ENCODE measurements at places on chromosomes 13 and 19. TPM values are rescaled to one million over a fixed set of nuclear protein-coding genes. Genes with fewer than 3 reads are reported as not detected.

ATP8A2 gene
- 0.24 TPM for total RNA-seq

APOC4 gene
- not detected for total RNA-seq

GRCh38 chr13:75704194-75704926, 68.2 kb downstream of the LMO7 start:
- H3K27ac ChIP-seq = peak overlapping the region; percentile 57
- H3K4me3 ChIP-seq = no peak overlapping the region
- peaks cover 9% of the 10 kb centered on the region for H3K4me1 ChIP-seq
- H3K36me3 ChIP-seq = no peaks in the 10 kb centered on the region
- no peak for DNase-seq

DNA sequence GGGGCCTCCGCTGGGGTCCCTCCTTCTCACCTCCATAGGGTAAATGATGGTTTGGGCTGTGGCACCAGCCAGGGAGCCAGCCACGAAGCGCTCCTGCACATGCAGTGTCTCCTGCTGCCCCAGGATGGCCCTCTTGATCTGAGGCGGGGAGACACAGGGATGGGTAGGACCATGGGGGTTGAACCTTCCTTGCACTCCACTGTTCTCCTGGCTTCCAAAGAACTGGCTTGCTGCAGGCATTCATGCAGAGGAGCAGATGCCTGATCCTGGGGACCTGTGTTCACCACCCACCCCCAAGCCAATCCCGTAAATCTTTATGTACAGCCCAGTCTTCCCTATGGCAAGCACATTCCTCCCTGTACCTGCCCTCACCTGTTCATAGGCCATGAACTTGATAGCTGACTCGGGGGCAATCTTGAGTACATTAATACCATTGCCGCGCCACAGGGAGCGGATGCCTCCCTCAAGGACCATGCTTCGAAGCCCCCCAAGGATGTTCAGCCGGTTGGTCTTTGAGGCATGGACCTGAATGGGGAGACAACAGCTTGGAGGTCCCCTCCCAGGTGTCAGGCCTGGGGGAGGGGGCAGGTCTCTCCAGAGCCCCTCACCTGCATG, 5.5 kb downstream of the SLC25A23 start:
- no peaks in the 10 kb centered on the region for H3K27me3 ChIP-seq
- no peak overlapping the region for H3K4me3 ChIP-seq
- H3K4me1 ChIP-seq = peaks cover 12% of the 10 kb centered on the region
- no peak for DNase-seq

- DNase-seq = no peak
- H3K4me3 ChIP-seq = no peak overlapping the region
- H3K27me3 ChIP-seq = peaks cover 16% of the 10 kb centered on the region
- no peaks in the 10 kb centered on the region for H3K4me1 ChIP-seq
Observed at GRCh38 chr19:44580366-44580895, 32.9 kb upstream of the IGSF23 start.

DNA sequence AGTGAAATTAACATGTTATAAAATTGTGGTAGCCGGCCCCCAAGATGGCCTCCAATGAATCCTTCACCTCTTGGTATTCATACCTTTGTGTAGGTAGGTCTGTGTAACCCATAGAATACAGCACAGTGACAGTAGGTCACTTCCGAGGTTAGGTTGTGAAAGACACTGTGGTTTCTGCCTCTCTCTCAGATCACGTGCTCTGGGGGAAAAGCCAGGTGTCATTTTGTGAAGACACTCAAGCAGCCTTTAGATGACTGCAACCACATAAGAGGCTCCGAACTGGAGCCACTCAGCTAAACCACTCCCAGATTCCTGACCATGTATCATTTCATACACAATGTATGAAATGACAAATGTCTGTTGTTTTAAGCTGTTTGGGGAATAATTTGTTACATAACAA, 9.8 kb upstream of the USPL1 start:
- no peaks in the 10 kb centered on the region for H3K36me3 ChIP-seq
- no peak overlapping the region for H3K27ac ChIP-seq
- no peaks in the 10 kb centered on the region for H3K27me3 ChIP-seq
- no peak for DNase-seq
- H3K4me3 ChIP-seq = no peak overlapping the region

DNA sequence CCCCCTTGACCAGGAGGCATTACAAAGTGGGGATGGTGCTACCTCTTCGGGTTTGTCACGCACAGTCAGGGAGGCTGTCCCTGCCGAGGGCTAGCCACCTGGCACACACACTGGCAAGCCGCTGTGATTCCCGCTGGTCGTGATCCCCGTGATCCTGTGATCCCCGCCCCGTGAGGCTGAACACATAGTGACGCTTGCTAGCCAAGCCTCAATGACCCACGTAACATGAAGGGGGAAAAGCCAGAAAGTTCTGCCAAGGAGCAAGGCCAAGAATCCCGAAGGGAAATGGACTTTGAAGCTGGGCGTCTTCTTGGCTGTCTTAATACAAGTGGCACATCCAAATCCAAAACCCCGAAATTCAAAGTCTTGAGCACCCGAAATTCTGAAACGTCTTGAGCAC, 13.7 kb downstream of the LDLR start:
- no peak overlapping the region for H3K4me3 ChIP-seq
- no peak for DNase-seq
- no peaks in the 10 kb centered on the region for H3K27me3 ChIP-seq
- peaks cover 66% of the 10 kb centered on the region for H3K36me3 ChIP-seq
- H3K27ac ChIP-seq = no peak overlapping the region

DNA sequence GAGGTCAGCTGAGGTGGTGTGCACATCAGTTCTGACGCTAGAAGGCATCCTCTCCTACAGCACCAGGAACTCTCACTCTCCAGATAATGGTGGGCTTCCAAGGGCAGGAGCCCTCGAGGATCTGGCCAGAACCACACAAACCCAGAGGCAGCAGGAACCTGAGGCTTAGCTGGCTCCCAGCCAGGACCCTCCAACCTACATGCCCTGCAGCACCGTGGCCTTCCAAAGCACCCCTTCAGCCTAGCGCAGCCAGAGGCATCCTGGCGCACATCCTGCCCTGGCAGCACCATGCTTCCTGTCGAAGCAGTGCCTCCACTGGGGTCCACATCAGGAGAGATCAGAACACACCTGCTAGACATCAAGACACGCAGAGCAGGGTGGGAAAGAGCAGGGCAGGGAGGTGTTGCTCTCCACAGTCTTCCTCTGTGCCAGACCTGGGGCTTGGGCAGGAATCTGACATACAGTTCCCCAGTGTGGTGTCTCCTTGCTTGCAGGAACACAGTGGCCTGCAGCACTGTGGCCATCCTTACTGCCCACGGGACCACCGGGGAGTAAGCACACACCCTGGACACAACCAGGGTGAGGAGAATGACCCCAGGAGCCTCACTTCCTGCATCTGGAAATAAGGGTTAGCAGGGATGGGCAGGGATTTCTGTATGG, 21.7 kb downstream of the TUBA3C start:
- H3K27me3 ChIP-seq = no peaks in the 10 kb centered on the region
- H3K36me3 ChIP-seq = no peaks in the 10 kb centered on the region
- H3K4me3 ChIP-seq = no peak overlapping the region
- H3K27ac ChIP-seq = no peak overlapping the region

- H3K27me3 ChIP-seq = no peaks in the 10 kb centered on the region
- no peak for DNase-seq
- no peaks in the 10 kb centered on the region for H3K36me3 ChIP-seq
- peak overlapping the region; percentile 33 for H3K27ac ChIP-seq
Observed at GRCh38 chr19:18500799-18501198, 21.1 kb downstream of the ELL start.

- H3K27me3 ChIP-seq = no peaks in the 10 kb centered on the region
- no peaks in the 10 kb centered on the region for H3K36me3 ChIP-seq
- H3K4me3 ChIP-seq = no peak overlapping the region
- peaks cover 9% of the 10 kb centered on the region for H3K4me1 ChIP-seq
- H3K27ac ChIP-seq = no peak overlapping the region
- no peak for DNase-seq
Observed at GRCh38 chr13:79593641-79594275, 112.8 kb downstream of the NDFIP2 start.

DNA sequence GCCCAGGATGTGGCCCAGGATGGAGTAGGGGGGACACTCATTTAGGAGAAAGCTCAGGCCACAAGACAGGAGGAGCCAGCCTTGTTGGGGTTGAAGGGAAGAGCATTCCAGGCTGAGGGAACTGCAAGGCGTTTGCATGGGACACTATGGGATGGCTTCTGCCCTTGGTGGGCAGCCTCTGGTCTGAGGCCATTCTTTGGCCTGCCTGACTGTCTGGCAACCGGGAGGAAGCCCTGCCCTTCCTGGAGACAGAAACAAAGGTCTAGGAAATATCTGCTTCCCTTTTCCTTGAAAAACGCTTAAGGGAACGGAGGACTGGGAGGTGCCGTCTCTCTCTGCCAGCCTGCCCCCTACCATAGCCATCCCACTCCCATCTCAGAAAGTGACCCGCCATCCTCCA, 2.8 kb upstream of the ICAM1 start:
- H3K27ac ChIP-seq = peak overlapping the region; percentile 62
- peaks cover 20% of the 10 kb centered on the region for H3K4me1 ChIP-seq
- H3K4me3 ChIP-seq = no peak overlapping the region
- no peaks in the 10 kb centered on the region for H3K27me3 ChIP-seq
- H3K36me3 ChIP-seq = no peaks in the 10 kb centered on the region

All from suprapubic skin (tissue), 4 donors.